ENCODE measurements at places on chromosomes 7 and 10.

GRCh38 chr10:126016156-126016805, 119.9 kb downstream of the FANK1 start:
- DNase-seq: no peak

GRCh38 chr10:70518695-70519094, 40.1 kb downstream of the PALD1 start:
- DNase-seq: no peak

GRCh38 chr7:152865461-152865860, 105.9 kb downstream of the ACTR3B start:
- no peak for DNase-seq

DNA sequence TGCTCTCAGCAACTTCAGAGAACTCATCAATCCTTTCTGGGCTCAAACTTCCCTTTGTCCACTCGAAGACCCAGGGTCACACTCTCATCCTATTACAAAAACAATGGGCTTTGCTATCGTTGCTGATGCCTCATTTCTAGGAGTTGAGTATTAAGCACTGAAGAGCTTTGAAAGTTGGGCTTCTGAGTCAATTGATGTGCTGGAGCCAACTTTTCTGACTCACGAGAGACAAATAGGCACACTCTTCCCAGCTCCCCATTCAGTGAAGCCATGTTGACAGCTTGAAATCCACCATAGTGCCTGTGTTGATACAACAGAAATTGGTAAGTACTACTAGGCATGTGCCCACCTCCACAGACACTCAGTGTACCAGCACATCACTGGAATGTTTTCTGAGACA, 97.5 kb upstream of the PRSS58 start:
- no peak for DNase-seq

DNA sequence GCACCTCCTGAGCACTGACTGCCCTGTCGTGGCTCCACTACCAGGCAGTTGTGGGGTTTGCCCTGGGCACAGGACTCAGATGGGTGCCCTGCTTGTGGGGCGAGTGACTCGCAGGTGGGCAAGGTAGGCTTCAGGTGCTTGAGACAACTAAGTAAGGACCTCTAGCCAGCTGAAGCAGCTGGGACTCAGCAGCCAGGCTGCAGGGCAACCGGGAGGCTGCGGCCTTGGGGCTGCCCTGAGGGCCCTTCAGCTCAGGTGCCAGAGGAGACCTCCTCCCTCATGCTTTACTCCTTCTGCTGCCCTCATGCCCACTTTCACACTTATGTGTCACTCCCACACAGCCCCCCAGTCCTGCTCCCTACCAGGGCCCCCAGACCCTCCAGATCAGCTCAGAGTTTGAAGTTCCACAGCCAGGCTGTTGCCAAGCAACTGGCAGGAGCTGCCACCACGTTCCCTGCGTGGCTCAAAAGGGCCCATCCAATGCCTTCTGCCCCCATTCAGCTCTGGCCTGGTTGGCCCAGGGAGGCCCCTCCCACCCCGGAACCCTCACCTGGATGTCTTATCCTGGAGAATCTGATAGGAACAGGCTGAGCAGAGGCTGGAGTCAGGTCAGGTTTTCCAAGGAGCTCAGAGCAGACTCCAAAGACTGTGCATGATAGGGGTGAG, 10.0 kb downstream of the TLX1 start:
- no peak for DNase-seq

GRCh38 chr10:111234914-111235302, 158.1 kb downstream of the ADRA2A start:
- no peak for DNase-seq

DNA sequence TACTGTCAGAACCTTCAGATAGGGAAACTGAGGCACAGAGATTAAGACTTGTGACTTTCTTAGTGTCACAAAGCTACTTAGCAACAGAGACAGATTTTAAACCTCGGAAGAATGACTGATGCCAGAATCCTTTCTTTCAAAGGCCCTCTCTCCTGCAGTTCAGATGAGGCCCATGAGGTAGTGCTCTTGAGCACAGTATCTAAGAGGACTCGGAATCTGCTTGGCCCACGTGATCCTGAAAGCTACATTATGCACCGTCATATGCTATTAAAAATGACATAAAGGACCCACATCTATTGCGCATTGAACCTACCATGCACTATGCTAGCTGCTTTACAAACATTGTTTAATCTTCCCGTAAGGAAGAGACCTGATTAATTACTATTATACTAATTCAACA, 355.9 kb downstream of the SFMBT2 start:
- DNase-seq: no peak

- DNase-seq: no peak
These were observed 41.1 kb upstream of the HSPB1 start for GRCh38 chr7:76261329-76261728.

DNA sequence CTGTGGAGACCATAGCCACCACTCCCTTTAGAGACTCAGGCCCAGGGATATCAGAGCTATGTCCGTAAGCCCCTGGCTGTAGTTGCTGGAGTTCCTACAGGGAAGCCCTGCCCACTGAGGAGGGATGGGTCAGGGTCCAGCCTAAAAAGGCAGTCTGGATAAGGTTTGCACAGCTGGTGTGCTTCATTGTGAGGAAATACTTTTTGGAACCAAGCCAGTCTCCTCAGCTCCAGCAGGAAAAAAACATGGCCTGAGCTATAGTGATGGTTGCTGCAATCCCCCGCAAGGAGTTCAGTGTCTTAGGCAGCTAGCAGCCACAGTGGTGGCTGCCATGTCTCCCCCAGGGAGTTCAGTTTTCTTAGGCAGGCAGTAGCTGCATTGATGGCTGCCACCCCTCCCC, 52.6 kb upstream of the CYP2C8 start:
- DNase-seq: no peak

GRCh38 chr7:13044309-13044708, 356.9 kb downstream of the ARL4A start:
- no peak for DNase-seq

- no peak for DNase-seq
These were observed 219.4 kb downstream of the SEMA3E start for GRCh38 chr7:83429493-83429892.

DNA sequence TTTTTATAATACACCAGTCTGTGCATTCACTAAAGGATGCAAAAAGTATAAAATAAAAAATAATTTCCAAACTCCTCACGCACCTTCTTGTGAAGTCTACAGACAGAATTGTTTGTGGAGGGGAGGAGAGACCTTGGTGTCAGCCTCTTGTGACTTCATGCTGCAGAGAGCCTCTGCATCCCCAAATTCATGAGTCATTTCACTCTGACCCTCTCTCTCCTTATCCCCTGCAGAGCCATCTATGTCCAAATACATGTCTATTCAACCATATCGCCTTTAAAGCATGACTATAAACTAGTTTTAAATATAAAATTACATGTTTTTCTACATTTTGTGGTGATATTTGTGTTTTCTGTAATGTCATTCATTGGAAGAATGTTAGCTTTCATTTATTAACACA, 6.0 kb downstream of the CREB5 start:
- DNase-seq: no peak

- DNase-seq: no peak
These were observed 251.2 kb downstream of the POU6F2 start for GRCh38 chr7:39228946-39229345.

- no peak for DNase-seq
These were observed 17.7 kb upstream of the MINDY3 start for GRCh38 chr10:15877836-15878576.

- DNase-seq: no peak
These were observed 62.0 kb downstream of the VSTM4 start for GRCh38 chr10:49053053-49053997.

Data from aorta (tissue), 5 donors.